ENCODE measurements at places on chromosomes 2 and 18.

GRCh38 chr2:2743164-2743571, 412.1 kb upstream of the MYT1L start:
- peak; percentile 58 for DNase-seq

GRCh38 chr2:25912851-25913695, 34.8 kb upstream of the ASXL2 start:
- DNase-seq = peak; percentile 10

GRCh38 chr18:58776084-58776483, 88.6 kb upstream of the ZNF532 start:
- DNase-seq = no peak

DNA sequence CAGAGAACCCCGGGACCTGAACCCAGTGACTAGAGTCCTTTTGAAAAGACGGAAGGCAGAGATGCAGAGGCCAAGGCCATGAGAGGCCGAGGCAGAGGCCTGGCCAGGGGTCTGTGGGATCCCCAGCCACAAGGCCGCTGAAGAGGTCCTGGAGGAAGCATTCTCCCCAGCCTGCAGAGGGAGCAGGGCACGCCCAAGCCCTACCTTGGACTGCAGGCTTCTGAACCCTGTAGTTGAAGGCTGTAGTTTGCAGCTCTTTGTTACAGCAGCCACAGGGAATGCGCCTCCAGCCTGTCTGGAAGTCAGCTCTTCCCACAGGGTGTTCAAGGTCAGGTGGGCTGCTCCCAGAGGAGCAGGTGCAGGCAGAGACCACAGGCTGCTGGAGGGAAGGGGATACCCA, 22.1 kb upstream of the PXDN start:
- DNase-seq = no peak

- DNase-seq = no peak
Observed at GRCh38 chr2:241860184-241861078, 1.7 kb upstream of the PDCD1 start.

- DNase-seq = no peak
Observed at GRCh38 chr2:134365356-134365755, 111.5 kb downstream of the MGAT5 start.

- DNase-seq = no peak
Observed at GRCh38 chr2:28626891-28627421, 124.7 kb upstream of the PPP1CB start.

DNA sequence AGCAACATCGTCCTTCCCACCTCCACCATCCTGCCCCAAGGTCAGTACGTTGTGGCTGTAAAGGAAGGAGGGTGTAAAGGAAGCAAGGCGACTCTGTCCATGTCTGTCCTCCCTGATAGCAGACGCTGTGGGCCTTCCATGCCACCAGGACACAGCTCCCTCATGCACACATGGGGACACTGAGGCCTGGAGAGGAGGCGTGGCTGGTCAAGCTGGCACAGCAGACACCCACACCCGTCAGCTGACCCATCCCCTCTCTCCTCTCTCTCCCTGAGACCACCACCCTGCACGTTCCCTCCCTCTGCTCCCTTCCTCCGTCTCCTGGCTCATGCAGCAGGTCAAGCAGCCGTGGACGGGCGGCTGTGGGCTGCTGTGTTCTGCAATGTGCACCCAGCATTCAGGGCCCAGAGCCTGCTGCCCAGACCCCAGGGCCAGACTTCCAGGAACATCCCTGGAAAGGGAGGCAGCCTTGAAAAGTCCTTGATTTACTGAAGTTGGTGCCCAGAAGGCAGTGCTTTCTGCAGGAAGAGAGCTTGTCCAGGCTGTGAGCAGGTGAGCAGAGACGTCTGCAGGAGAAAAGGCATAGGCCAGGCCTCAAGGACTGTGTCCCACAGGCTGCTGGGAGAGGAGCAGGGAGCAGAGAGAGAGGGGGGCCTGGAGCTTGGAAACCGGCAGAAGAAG, 133.6 kb downstream of the DDX1 start:
- no peak for DNase-seq
